T-helper 2 cell (primary cell): ENCODE measurements at places on chromosomes 5 and 9.

GRCh38 chr5:43772764-43773477, 169.9 kb downstream of the NNT start:
- no peak for DNase-seq

DNA sequence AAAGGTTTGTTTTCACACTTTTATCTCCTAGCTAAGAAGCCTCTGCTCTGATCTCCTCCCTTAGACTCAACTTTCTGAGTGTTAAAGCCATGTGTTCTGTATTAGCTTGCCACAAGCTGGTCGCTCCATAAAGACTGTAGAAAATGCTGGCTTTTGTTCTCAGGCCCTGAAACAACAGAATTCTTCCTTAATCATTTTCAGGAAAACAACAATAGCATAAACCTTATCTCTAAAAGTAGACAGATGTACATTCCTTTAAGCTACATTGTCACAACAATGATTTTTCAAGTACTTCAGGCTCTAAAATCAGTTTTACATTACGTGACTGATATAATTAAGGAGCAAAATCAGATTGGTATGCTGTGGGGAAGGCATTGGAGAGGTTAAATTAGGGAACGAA, 41.9 kb downstream of the VCAN start:
- no peak for DNase-seq

GRCh38 chr5:154109416-154110106, 70.8 kb downstream of the MFAP3 start:
- DNase-seq = no peak

DNA sequence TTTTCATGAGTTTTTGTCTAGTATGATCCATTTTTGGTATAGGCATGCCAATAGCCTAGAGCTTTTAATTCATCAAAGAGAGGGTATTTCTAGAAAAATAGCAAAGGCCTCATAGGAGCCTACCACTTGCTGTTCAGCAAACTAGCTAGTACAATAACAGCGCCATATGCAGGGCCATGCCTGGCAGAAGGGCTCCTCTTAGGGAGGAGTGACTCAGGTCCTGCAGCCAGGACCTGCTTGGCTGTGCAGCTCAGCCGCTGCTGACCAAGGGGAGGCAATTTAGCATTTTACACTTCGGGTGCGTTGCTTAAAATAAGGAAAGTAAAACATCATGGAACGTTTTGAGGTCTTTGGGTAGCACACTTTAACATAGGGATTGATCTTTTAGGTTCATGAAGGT, 100.6 kb downstream of the TRIO start:
- no peak for DNase-seq

DNA sequence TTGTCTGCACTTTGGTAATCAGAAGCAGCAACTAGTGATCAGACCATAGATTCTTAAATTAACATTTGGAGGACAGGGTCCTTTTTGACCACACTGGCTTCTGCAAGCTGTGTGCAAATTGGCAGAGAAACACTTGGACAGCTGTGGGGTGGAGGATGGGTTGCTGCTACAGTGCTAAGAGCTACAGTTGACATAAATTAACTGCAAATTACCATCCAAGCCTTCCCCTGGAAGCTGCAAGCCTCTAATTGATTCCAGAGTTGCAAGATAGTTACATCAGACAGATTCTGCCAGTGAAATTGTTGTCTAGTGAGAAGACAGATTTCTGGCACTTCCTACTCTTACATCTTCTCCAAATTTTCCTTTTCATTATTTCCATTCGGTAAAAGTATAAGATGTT, 517.7 kb downstream of the DIRAS2 start:
- no peak for DNase-seq
